Renal cortex interstitium (tissue), 15 donors: ENCODE measurements at places on chromosomes 11 and 22. TPM values are rescaled to one million over a fixed set of nuclear protein-coding genes. Genes with fewer than 3 reads are reported as not detected.
A peak's percentile ranks its signal among the peaks of the same experiment; 100 is the strongest.

The MPZL2 gene
- 21.3 TPM for polyA plus RNA-seq

The SLC7A4 gene
- 1.5 TPM for polyA plus RNA-seq

The LARGE2 gene
- polyA plus RNA-seq, result 21.2 TPM

The NAALAD2 gene
- polyA plus RNA-seq, result 16.8 TPM

The CFAP300 gene
- 6.0 TPM for polyA plus RNA-seq

The PHLDB1 gene
- polyA plus RNA-seq, result 127 TPM

The DCPS gene
- polyA plus RNA-seq, result 12.7 TPM

The SYCE3 gene
- polyA plus RNA-seq, result 0.23 TPM

The BLID gene
- not detected for polyA plus RNA-seq

The RBFOX2 gene
- 130 TPM for polyA plus RNA-seq

The KRTAP5-3 gene
- not detected for polyA plus RNA-seq

The CATSPERZ gene
- polyA plus RNA-seq, result 0.47 TPM

- DNase-seq, result peak; percentile 7
These were observed 170.9 kb upstream of the CTSC start for GRCh38 chr11:88508418-88508758.

GRCh38 chr22:35018995-35019394, 47.0 kb upstream of the ISX start:
- DNase-seq, result no peak

DNA sequence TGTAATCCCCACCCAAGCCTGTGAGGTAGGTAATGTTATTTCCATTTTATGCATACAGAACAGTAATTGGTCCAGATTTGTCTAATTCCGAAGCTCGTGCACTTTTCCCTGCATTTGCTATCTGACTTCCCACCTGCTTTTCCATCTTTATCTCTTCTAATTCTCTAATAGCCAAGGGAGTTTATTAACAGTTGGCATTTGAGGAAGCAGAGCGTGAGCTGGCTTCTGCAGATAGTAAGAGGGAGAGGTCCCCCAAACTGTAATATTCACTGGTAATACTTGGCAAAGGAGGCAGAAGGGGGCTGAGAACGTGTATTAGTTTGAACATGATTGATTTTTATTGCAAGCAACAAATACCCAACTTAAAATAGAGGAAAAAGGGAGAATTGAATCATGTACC, 110.8 kb upstream of the SPON1 start:
- no peak for DNase-seq

- no peak for DNase-seq
These were observed 5.2 kb upstream of the FSHB start for GRCh38 chr11:30225642-30226041.

GRCh38 chr22:46071451-46072109, 78.7 kb upstream of the PPARA start:
- DNase-seq, result no peak

GRCh38 chr11:36186340-36187175, 102.7 kb downstream of the COMMD9 start:
- DNase-seq, result no peak

DNA sequence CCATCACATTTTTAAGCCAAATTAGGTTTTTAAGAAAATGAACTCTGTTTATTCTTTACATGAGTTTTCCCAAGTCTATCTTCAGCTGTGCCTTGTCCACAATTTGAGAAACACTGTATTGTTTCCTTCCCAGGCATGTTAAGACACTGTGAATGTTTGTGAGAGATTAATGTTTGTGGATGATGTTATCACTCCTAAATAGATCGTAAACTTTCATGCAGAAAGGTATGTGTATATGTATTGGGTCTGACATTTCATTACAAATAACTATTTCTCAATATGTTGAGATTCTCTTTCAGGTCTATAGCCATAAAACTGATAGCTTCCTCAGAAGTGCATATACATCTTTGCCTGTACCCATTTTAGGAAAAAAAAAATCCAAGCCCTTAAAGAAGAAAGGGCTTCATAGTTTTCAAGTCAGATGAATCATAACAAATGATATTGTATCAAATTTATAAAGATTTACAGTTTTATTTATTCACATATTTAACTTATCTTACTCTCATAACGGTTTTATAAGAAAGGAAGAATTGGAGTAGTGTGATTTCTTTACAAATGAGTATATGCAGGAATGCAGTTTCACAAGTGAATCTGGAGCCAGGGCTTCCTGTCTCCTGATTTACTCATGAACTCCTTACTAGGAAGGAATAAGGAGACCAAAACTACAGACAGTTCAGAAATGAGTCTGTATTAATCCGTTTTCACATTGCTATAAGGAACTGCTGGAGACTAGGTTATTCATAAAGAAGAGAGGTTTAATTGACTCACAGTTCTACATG, 11.2 kb downstream of the OR8D1 start:
- DNase-seq, result no peak

DNA sequence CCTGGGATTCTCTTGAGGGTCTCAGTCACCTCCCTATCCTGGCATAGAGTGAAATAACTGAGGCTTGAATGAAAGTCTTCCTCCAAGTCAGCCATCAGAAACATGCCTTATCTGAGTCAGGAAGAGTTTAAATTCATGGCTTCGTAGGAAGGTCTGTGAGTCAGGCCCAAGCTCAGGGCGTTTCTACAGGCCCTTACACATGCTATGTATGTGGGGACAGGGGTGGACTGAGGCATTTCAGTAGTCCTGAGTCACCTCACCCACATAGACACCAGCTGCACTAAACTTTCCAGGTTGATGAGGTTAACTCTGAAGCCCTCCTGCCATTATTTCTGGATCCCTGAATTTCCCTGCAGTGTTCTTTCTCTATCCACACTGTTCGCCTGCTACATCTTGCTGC, 134.6 kb upstream of the RCN1 start:
- no peak for DNase-seq

GRCh38 chr22:45682064-45682463, 10.4 kb downstream of the ATXN10 start:
- DNase-seq, result no peak

DNA sequence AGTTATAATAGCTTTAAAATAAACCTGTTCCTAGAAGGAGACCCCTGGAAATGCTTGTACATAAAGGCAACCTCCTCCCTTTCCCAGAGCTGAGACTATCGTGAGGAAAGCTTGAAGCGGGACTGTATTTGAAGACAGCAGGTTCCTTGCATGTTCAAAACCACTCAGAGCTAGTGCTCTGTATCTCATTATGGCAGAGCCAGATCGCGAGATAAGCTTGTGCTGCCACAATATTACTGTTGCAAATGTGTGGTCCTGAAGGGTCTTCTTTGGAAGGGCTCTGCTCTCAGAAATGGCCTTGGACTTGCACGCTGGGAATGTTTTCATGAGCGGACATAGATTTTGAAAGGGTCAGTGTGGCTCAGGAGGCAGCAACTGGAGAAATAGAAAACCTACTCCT, 168.2 kb downstream of the KIRREL3 start:
- no peak for DNase-seq

GRCh38 chr22:20442485-20443284, 5.1 kb upstream of the SCARF2 start:
- no peak for DNase-seq

- DNase-seq, result no peak
These were observed 27.8 kb upstream of the GGTLC2 start for GRCh38 chr22:22616636-22617035.

DNA sequence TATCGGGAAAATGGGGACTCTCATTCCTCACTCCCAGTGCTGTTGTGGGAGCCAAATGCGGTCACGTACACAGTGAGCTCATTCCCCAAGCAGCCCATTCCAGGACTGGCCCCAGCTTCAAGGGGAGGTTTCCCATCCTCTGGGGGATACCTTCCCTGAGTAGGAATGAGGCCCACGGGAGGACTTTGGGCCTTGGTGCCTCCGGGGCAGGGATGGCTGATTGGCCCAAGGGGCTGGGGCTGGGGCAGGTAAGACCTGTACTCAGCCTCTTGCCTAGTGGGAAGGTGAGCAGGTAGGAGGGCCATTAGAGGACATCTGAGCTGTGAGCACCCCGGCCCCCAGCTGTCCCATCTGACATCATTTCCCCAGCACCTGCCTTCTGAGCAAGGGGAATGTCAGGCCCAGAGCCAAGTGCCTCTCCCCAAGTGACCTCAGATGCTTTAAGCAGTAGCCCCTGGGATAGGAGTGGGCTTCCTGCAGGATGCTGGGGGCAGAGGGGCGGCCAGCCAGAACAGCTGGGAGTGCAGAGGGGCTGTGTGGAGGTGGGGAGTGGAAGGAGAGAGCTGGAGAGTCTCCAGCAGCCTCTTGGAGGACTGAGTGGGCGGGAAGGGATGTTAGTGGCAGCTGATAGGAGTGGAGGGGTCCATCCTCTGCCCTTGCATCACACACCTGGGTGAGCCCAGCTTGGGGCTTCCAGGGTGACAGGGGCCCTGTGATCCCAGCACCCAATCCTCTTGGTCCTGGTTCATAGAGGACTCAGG, 58.4 kb downstream of the CD82 start:
- DNase-seq, result no peak

DNA sequence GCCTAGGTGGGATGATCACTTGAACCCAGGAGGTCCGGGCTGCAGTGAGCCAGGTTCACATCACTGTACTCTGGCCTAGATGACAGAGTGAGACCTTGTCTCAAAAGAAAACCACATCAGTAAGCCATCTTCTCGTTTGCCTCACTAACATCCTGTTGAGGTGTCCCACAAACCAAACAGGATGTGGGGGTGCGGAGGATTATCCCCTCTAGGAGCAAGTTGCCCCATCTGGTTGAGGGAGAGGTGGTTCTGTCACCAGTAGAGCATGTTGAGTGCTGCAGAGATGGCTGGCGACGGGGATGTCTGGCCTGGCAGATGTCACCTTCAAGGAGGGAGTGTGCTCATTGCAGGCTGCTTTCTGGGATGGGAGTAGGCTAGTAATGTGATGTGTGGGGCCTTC, 72.4 kb downstream of the ZNRF3 start:
- DNase-seq, result no peak

DNA sequence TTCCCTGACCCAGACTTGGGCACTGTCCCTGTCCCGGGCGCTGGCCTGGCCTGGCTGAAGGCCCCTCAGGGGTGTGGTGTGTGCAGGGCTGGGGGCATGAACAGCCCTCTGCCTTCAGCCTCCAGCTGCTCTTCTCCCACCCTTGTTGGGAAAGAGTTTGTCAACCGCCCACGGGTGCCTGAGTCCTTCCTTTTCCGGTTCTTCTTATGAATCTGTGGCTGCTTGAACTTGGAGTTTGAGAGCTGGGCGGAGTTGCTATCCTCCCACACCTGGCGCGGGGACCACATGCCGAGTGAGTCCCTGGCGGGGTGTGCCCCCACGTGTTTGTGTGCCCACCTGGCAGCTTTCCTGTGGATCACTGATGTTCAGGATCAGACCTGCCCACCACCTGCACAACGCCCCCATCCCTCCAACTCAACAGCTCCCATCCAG, 13.4 kb downstream of the NFAM1 start:
- no peak for DNase-seq

DNA sequence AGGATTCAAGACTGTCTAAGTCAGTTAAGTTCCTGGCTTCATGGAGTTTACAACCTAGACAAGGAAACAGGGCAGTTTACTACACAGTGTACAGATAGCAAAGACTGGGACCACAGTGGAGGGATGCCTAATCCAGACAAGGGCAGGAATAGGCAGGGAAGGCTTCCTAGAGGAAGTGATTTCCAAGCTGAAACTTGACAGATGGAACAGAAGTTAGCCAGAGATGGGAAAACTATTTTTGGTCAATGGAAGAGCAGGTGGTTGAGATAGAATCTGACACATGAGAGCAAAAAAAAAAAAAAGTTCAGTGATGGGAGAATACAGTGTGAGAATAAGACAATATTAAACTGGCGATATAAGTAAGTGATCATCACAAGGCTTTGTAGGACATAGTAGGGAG, 1.3 kb downstream of the COA4 start:
- no peak for DNase-seq

DNA sequence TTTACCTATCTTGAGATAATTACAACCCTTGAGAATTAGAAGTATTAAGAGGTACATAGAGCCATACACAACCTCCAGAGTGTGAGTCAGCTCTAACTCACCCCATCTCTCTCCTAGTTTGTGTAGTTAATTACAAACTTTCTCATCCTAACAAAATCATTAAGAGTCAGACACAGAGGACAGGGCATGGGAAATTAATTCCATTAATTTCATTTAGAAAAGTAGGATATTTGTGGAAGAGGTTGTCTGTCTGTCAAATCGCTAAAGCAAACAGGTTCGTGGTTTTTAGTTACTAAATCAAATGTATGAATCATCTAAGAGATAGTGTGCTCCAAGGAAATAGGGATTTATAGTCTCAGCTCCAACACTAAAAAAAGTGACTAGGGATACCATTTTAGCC, 1261.4 kb upstream of the TENM4 start:
- DNase-seq, result no peak

GRCh38 chr22:47144791-47145425, 382.5 kb downstream of the TBC1D22A start:
- no peak for DNase-seq

DNA sequence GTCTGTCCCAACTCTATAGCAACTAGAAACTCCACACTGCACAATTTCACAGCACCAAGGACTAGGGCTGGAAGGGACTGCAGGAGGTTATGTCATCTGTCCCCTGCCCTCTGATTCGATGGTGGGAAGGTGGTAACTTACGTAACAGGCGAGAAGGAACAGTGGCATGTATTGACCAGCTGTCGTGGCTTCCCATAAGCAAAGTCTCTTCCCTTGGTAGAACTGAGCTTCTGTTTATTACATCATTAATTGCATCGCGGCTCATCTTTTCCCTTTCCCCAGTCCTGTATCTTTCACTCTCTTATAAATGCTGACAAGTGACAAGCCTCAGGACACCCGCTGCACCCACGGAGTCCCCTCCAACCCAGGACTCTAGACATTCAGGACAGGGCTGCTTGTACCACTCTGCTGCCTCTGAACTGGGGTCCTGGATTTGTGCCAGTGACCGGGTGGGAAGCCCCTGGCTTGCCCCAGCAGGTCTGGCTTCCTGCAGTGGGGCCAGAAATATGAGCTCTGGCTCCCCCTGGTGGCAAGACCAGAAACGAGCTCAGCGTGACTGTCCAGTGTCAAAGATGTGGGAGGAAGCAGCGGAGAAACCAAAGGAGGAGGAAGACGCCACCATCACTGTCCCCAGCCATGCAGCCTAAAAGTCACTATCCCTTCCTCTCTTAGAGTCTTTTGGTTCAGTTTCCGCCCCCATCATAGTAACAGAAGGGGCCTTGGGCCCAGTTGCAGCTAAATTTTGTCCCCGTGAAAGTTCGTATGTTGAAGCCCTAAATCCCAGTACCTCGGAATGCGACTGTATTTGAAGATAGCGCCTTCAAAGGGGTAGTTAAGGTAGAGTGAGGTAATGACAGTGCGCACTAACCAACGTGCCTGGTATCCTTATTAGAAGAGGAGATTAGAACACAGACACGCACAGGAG, 84.5 kb downstream of the ISX start:
- DNase-seq, result no peak

DNA sequence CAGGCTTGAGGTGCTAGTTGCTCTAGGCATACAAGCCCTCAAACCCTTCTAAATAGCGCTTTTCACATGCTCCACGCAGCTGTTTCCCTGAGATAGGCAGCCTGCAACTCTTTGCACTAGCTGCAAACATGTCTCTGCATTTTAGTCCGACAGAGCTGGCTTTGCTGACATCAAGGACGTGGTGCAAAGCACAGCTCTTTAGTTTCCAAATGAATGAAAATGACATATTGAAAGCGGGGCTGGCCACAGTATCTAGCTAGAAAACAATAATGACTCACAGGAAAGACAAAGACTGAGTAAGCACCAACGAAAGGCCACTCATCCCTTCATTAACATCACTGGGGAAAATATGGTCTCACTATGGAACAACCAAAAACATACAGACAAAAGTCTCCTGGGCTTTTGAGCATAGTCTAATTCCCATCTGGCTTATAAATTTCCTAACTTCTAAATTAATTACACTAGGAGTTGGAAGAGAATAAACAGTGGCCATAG, 15.3 kb upstream of the ZC3H12C start:
- DNase-seq, result no peak
